NCI-H1092 treated with DMSO at 0.1 percent for 48 hours (cell line): ENCODE measurements at places on chromosomes 12 and 14.
A peak's percentile ranks its signal among the peaks of the same experiment; 100 is the strongest.

GRCh38 chr14:86129426-86129825, 599.5 kb downstream of the FLRT2 start:
- no peak for DNase-seq

DNA sequence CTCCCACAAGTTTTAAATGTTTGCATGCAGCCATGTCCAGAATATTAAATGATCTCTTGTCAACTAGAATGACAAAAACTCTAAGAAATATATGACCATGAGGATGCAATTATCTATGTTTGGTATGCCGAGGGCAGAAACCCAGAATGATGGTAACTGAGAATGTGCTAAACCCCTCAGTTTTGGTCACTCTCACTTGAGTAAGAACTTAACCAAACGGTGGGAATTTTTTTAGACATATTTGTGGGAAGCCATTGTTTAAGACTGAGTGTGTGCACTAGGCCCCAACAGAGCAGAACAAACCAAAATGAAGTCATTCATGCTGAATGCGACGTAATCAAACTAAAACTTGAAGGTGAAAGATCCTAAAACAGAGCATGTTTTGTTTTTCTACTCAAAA, 1927.9 kb upstream of the SEL1L start:
- DNase-seq: no peak

DNA sequence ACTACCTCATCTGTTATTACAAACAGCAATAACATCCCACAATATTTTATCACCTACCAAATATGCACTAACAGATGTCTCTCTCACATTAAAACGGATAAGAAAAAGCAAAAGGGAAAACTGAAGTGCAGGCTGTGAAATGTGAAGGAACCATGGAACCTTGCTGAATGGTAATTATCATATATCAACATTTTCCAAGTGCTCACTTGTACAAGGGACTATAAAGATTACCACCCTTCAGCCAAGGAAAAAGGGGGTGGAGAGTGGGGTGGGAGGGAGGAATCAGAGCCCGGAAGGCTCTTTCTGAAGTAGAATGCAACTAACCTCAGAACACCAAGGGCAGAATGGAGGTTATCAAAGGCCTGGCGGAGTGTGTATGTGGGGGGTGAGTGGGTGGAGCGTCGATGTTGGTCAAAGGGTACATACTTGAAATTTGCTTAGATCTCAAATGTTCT, 1.2 kb downstream of the SNX6 start:
- DNase-seq: no peak

- DNase-seq: peak; percentile 86
These were observed at the start of gene DPY19L2 for GRCh38 chr12:63668028-63668799. DPY19L2 (minus strand) TSS chr12:63668493; CDS start chr12:63668393, 100 bp downstream.

- no peak for DNase-seq
These were observed 24.6 kb downstream of the PLEKHG3 start for GRCh38 chr14:64728856-64729255.

- DNase-seq: no peak
These were observed 29.1 kb upstream of the ZNF641 start for GRCh38 chr12:48379794-48380193.

DNA sequence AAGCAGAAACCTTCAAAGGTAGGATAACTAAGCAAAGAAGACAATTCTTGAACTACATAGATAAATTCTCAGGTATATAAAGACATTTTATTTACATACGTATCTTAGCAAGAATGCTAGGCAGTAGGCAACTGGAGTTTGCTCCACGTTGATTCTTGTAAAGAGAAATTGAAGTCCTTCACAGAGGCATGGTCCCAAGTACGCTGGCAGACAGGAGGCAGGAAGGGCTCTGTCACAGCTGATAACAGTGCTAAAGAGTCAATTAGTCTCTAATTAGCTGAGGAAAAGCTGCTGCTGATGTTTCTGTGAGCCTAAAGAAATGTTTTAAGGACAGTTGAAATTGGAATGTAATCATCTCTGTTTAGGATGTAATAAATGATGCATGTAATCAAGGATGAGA, 146.8 kb downstream of the METTL25 start:
- no peak for DNase-seq

GRCh38 chr14:23209651-23210423, 26.4 kb upstream of the SLC7A8 start:
- no peak for DNase-seq

DNA sequence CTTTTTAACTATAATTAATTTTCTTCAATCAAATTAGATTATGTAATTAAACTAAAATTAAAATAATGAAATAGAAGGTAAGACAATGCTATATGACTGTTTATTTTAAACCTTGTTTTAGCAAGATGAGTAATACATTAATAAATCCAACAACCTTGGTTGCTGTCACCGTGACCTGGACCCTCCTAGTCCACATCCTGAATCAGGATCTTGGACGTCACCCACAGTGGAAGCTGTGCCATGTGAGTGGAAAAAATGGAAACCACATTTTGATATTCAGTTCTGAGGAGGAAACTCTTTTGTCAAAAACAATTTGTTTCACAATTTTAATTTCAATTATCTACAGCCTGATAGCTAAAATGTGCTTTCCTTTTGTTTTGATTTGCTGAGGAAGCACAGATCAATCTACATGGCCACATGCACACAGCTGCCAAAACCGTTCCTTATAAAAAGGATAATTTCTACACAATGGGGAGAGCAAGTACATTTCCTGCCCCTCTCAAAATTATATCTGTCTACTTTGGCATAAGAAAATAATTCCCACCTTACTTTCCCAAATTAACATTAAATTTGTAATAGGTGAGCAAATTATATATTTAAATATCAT, 255.5 kb downstream of the RASSF9 start:
- DNase-seq: peak; percentile 2

DNA sequence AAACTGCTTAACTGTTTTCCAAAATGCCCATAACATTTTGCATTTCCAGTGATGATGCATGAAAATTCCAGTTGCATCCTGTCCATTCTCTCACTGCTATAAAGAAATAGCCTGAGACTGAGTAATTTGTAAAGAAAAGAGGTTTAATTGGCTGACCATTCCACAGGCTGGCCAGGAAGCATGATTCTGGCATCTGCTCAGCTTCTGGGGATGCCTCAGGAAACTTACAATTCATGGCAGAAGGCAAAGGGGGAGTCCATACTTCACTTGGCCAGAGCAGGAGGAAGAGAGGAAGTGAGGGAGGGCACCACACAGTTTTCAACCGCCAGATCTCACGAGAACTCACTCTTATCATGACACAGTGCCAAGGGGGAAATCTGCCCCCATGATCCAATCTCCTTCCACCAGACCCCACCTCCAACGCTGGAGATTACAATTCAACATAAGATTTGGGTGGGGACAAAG, 18.2 kb upstream of the CLEC2D start:
- DNase-seq: no peak

GRCh38 chr14:105059035-105059924, 6.0 kb downstream of the GPR132 start:
- no peak for DNase-seq

GRCh38 chr14:64605926-64606685, 56.3 kb downstream of the PPP1R36 start:
- DNase-seq: no peak

DNA sequence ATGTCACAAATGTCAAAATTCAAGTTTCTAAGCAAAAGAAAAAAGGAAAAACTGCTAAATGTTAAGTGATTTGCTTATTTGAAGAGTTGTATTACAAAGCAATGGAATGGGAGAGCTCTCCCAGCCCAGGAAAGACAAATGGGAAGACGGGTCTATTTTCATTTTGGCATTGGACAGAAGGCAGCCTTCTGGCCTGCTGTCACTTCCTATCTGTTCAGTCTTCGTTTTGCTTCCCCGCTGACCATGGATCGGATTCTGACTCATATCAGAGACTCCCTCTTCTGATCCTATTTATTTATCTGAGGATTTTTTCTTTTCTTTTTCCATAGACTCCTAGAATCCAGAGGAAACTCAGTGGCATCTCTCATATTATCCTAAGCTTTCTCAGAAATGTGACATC, 634.9 kb downstream of the DIO2 start:
- DNase-seq: no peak

DNA sequence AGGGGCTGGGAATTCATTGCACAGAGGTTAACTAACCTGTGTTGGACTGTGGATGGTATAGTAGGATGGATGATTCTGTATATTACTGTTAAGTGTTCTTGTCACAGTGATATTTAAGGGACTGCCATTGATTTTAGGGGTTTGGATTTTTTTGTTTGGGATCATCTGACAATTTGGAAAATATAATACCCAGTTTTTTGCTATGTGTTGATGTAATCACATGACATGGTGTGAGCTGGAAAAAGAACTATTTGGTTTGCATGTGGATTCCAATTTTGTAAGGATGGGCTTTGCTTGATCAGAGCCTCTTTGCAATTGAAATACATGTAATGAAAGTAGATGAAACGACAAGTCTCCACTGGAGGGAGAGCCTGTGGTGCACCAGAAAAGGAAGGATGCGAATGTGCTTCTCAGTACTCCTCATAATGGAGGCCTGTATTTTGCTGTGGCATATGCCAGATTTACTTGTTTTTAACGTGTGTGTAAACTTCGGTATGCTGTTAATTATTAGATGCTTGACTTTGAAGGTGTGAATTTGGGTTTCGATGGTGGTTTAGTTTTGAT, 2.7 kb downstream of the DYRK2 start:
- DNase-seq: no peak

DNA sequence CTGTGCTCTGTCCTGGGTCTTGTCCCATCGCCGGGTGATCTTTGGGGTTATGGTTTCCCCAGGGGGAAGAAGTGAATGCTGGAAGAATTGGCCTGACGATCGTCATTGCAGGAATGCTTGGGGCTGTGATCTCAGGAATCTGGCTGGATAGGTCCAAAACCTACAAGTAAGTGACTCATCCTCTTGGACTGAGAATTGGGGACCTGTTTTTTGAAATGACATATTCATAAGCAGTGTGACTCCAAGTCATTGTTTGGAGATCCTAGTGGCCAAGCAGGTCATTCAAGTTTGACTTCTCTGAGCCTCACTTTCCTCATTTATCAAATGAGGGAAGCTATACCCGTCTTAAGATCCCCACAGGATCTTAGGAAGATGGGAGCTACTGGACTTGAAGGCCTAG, 25.8 kb downstream of the ERG28 start:
- DNase-seq: no peak

GRCh38 chr12:3133405-3133783, 56.2 kb downstream of the TSPAN9 start:
- DNase-seq: no peak

GRCh38 chr14:91171291-91171690, 57.4 kb downstream of the DGLUCY start:
- DNase-seq: no peak

DNA sequence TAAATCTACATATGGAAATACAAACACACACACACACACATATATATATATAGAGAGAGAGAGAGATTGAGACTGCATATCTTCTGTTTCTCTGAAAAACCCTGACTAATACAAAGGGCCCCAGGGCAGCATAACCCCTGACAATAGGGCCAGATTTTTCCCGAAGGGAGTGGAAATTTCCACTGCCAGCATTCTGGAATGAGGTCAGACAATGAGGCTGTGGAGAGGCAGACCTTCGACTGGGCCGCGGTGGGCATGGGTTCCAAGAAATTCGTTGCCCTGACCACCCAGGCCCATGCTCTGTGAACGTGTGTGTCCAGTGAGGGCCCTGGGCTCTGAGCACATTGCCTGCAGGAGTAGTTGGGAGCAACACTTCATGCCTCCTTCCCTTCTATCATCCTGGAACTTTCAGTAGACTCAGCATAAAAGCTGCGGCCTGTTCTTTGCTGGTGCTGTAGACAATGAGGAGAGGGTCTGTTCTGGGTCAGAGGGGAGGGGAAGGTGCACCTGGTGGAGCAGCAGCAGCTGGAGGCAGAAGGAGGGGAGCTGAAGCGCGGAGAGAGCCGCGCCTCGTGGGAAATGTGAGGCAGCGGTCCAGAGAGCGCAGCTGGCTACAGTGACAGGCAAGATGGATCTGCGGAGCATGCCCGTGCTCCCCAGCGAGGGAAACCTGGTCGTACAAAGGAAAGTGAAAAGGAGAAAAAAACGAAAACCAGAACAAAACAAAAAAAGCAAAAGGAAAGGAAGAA, 25.6 kb upstream of the CCDC60 start:
- peak; percentile 58 for DNase-seq

GRCh38 chr12:21459474-21459873, 22.0 kb downstream of the PYROXD1 start:
- DNase-seq: no peak

DNA sequence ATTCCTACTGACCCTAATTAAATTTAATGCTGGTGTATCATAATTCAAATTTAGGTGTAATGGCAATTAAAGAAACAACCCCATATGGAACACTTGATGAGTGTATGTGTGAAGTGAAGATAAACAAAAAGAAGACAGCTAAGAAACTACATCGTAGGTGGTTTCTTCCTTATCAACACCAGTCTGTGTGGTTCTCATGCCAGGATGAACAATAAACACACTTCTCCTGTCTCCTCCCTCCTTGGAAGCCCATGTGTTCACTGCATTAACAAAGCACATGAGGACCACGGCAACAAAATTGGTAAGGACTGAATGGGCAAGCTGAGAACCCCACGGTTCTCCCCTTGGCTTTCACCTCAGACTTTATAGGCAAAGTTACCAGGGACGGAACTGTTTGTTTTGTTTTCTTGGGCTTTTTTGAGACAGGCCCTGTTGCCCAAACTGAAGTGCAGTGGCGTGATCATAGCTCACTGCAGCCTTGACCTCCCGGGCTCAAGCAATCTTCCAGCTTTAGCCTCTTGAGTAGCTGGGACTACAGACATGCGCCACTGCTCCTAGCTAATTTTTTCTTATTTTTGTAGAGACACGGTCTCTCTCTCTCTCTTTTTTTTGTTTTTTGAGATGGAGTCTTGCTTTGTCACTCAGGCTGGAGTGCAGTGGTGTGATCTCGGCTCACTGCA, 71.0 kb downstream of the TRAFD1 start:
- DNase-seq: no peak

DNA sequence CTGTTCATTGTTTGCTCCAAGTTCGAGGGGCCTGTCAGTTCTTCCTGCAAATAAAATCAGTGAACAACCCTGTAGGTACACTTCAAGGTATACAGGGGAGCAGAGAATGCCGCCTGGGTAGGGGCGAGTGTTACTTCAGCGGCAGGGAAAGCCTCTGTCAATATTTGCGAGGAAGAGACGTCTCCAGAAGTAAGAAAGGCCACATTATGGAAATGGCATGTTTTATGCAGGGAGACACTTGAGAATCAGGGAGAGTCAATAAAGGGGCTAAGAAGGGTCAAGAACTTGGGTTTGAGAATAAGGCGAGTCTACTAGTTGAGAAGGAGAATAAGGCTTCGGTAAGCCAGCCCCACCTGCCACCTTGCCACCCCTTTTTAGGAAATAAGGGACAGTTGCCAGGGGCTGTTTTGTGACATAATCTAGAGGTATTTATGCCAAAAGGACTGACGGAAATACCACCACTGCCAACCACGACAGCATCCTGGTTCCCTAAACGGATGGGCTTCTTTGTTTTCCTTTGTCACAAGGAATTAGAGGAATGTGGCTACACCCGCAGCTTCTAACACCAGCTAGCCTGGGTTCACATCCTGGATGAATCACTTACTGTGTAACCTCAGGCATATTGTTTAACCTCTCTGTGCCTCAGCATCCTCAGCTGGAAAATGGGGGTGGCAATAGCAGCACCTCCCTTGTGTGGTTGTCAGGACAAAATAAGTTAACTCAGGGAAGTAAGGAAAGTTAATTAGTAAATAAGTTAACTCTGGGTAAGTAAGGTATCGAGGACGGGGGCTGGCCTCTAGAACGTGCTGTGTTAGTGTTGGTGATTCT, 67.7 kb downstream of the EID3 start:
- no peak for DNase-seq

GRCh38 chr12:105852496-105852895, 286.3 kb downstream of the NUAK1 start:
- no peak for DNase-seq

GRCh38 chr12:54409267-54409666, 9.8 kb downstream of the ITGA5 start:
- no peak for DNase-seq
